ENCODE measurements at places on chromosomes 4 and X. TPM values are rescaled to one million over a fixed set of nuclear protein-coding genes. Genes with fewer than 3 reads are reported as not detected.

Gene F8A3
- total RNA-seq: 0.38 TPM

- H3K4me3 ChIP-seq: no peak overlapping the region
- DNase-seq: no peak
- H3K27me3 ChIP-seq: no peaks in the 10 kb centered on the region
- no peak overlapping the region for H3K27ac ChIP-seq
- no peaks in the 10 kb centered on the region for H3K36me3 ChIP-seq
- H3K4me1 ChIP-seq: no peaks in the 10 kb centered on the region
Observed at GRCh38 chr4:73423184-73423583, 12.8 kb upstream of the AFP start.

GRCh38 chrX:116317409-116317808 is 119.0 kb upstream of the SLC6A14 start:
- no peaks in the 10 kb centered on the region for H3K27me3 ChIP-seq
- no peaks in the 10 kb centered on the region for H3K4me1 ChIP-seq
- no peaks in the 10 kb centered on the region for H3K36me3 ChIP-seq

GRCh38 chr4:55321707-55322264 is 24.3 kb upstream of the SRD5A3 start:
- no peaks in the 10 kb centered on the region for H3K4me1 ChIP-seq
- DNase-seq: peak; percentile 70
- H3K4me3 ChIP-seq: no peak overlapping the region
- no peaks in the 10 kb centered on the region for H3K36me3 ChIP-seq
- no peaks in the 10 kb centered on the region for H3K27me3 ChIP-seq

Gene CLGN
- 4.2 TPM for total RNA-seq

Gene GLRA3
- 0.05 TPM for total RNA-seq

Gene GASK1B
- total RNA-seq: 5.7 TPM

Measured in thymus (tissue), 14 donors.